ENCODE measurements at places on chromosomes 16 and 17.
A peak's percentile ranks its signal among the peaks of the same experiment; 100 is the strongest.

GRCh38 chr17:78510141-78511075 lies 66.8 kb downstream of the DNAH17 start:
- DNase-seq: no peak

DNA sequence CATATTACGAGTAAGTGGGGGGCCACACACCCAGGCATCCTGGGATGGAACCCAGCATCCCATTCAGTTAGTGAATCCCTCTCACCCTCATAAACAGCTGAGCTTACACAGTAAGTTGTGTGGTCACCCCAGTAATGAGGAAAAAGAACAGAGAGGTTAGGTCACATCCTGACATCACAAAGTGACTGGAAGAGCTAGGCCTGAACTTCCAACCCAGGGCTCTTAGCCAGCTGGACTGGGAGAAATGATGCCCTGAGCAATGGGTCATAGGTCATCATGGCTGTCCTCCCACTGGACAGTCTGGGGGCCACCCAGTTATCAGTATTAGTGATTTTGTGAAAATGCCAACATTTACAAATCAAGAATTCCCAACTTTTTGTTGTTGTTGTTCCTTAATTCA lies 205.3 kb downstream of the ZNF423 start:
- DNase-seq: no peak

DNA sequence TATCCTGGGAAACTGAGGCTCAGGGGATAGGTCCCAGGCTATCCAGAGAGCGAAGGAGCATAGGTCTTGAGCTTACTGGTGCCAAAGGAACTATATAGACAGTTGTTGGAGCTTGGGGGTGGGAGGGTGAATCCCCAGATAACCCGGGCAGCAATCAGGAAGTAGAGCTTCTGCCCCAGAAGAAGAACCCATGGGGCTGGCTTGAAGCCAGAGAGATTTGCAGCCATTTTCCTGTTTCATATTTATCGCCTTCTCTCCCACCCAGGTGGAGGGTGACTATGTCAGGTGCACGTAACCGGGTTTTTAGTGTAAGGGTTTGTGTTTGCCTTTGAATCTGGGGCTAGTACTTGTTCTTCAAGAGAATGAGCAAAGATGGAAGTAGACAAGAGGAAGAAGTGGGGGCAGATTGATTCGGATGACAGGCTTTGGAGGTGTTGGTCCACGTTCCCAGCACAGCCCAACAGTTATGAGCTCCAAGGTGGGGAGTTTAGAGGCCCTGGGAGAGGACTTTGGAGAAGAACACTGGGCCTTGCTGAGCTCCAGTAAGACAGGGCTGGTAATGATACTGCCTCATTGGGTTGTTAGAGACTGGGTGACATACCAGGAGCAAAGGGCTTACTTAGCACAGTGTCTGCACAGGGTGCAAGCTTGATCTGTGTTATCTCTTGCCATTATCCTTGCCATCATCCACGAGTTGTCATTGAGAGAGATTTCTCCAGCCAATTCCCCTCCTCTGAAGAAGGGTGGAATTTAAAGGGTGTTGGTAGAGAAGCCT lies 145.6 kb downstream of the CCDC182 start:
- DNase-seq: no peak

DNA sequence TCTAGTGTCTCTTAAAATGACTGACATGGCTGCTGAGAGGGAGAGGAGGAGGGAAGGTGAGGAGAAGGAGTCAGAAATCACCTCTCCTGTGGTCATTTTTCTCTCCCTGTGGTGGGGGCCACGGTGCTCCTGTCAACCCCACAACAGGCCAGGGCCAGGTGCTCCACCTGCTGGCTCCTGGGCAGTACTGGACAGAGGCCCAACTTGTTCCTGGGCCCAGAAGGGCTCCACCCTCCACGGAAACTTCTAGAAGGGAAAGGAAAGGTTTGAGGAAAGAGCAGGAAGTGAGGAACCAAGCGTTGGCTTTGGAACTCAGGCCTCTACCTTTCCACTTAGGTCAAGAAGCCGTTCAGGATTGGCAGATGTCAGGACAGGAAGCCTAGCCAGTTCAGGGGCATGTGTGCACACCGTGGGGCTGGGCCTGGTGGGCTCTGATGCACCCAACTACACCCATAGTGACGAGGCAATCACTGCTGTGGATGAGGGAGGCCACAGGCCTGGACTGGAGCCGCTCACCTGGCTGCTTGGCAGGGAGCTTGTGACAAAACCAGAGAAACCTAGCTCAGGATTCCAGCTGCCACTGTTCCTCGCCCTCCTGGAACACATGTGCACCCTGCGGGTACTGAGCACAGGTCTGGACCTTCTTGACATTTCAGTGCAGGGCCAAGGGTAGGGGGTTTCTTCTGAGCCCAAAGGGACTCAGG lies 36.1 kb downstream of the WNT3 start:
- no peak for DNase-seq

DNA sequence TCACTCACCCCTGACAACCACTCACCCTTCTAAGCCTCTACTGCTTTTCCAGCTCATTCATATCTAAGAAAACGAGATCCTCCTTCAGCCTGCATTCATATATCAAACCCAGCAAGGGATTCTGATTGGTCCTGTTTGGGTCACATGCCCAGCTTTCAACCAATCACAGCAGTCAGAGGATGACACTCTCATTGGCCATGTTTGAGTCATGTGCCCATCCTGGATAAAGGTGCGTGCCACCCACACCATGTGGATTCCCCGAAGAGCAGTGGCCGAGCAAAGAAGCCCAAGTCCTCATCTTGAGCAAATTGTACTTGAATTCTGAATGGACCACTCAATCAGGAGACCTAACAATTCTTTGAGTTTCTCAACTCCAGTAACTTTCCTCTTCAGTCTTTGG lies 45.0 kb downstream of the SCNN1G start:
- no peak for DNase-seq

DNA sequence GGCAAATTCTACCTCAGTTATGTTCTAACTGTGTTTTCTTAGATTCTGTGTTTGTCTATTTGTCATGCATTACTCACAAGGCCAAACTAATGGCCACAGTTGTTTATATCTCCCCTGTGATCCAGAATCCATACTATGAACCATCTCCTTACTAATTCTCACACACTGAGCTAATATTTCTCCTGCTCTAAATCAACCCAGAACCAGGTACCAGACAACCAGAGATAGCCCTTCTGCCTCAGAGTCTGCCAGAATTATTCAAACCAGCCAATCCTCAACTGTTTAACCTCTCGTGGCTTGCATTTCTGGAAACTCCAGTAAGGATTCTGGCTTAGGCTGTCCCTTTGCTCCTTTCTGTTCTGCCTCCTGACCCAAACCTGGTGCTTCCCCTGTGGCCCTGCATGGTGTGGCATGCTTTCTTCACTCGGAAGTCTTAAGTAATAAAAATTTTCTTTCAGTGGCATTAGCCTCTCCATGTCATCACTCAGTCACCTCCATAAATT lies 59.4 kb downstream of the EFCAB5 start:
- no peak for DNase-seq

DNA sequence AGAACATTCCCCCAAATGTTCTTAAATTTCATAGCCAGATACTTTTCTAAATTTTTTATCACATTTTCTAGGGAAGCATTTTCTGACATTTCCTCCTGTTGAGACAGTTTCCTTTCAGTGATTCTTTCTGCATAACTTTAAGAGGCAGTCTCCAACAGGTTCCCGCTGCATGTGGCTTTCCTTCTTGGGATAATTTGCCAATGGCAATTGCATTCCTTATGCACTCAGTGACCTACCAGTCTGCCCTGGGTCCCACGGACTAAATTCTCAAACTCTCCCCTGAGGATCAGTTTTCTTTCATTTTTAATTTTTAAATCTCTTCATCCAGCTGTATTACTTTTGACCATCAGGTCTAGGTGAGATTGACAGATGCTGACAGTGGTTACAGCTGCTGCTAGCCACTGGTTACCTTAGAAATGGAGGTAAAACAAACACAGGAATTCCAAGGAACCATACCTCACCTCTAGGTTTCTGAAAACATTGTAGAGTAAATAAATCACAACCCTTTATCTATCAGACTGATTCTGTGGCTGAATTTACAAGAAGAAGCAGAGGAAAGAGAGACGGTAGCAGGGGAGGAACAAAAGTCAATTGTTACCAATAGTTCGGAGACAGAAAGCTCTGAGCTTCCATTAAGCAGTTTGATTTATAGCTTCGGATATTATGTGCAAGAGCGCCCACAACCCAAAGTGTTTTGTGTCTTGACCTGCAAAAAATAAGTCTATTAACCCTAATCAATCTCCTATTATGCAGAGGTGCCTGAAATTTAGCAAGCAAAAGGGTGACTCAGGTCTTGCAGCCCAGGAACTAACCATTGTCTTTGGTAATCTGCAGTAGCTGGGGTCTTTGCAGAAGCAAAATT lies 216.0 kb downstream of the PMP22 start:
- no peak for DNase-seq

GRCh38 chr17:1398931-1399678 lies 917 bp downstream of the YWHAE start:
- no peak for DNase-seq

- no peak for DNase-seq
These were observed 10.9 kb upstream of the MYO15B start for GRCh38 chr17:75576661-75577060.

GRCh38 chr17:77320044-77320440 lies 179.3 kb downstream of the SEC14L1 start:
- DNase-seq: no peak

DNA sequence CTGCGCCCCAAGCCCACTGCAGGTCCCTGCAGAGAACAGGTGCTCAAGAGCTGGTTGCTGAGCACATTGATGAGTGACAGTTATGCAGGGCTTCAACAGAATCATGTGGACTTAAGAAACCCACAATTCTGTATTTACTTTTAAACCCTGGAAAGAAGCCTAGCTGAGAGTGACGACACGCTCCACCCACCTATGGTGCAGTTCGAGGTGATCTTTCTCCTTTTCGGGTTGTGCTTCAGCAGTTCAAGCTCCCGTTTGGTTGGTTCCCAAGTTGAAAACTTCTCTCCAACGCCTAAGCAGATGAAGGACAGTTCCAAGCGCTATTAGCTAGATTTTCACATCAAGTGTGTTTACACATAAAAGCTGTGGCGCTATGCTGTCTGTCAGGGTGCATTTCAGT lies 23.9 kb downstream of the USP22 start:
- DNase-seq: no peak

GRCh38 chr17:72512649-72513556 lies 392.1 kb downstream of the SOX9 start:
- DNase-seq: no peak

GRCh38 chr16:70476272-70477020 lies 22.1 kb downstream of the FCSK start:
- DNase-seq: no peak

GRCh38 chr17:79027274-79027924 lies 3.4 kb downstream of the C1QTNF1 start:
- DNase-seq: no peak

GRCh38 chr17:18218756-18219415 lies 6.5 kb upstream of the LLGL1 start:
- no peak for DNase-seq

GRCh38 chr17:55057184-55057583 lies 88.6 kb downstream of the STXBP4 start:
- DNase-seq: no peak

- DNase-seq: no peak
These were observed 7.0 kb upstream of the CDC42EP4 start for GRCh38 chr17:73318836-73319235.

DNA sequence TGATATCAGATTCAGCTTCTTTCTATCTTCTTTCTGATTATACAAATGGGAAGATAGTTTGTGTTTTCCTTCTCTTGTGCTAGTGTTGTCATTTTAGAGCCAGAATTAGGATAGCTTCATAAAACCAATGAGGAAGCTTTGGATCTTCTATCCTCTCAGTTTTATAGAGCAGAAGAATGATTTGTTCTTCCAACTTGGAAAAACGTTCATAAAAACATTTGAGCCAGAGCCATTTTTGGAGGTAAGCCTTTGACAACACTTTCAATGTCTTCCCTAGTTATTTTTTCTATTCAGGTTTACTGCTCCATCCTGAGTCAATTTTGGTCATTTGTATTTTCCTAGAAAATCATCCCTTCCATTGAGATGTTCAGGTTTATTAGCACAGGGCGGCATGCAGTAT lies 91.2 kb upstream of the MYOCD start:
- no peak for DNase-seq

GRCh38 chr17:73815474-73815873 lies 171.2 kb upstream of the SDK2 start:
- DNase-seq: no peak

- DNase-seq: no peak
These were observed 571 bp downstream of the TIMP2 start for GRCh38 chr17:78924481-78925151.

DNA sequence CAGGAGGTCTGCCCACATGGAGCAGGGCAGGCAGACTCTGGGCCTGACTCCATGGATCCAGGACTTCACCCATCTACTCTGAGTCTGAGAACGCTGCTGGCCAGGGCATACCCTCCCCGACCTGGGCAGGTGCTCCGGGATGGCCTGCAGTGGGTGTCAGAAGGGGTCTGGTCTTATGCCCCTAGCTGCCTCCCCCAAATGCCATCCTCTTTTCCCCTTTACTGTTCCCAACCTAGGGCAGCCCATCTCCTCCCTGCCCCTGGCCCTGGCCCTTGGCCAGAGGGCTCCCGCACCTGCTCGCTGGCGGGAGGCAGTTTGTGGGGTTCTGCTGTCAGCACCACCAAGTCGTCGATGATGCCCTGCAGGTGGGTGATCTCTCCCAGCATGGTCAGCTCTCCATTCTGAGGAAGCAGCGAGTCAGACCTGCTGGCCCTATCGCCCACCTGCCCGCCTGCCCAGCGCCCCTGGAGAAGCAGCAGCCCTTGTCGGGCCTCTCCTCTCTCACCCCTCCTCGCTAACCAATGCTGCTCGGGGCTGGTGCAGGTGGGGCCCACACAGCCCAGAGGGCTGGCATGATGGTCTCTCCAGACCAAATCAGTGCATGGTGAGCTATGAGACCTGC lies 8.2 kb downstream of the MTSS2 start:
- DNase-seq: no peak

GRCh38 chr17:73010414-73010813 lies 82.1 kb downstream of the SLC39A11 start:
- DNase-seq: no peak

DNA sequence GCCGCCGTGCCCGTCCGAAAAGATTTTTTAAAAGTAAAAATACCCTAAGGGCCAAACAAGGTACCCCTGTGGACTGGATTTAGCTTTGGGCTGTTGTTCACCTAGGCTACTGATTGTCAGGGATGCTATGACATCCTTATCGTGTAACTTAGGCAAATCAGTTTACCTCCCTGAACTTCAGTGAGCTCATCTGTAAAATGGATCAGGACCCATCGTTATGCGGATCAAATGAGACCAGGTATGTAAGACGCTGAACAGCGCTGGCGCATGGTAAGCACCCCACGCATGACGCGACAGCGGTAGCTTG lies 658 bp upstream of the ZNF771 start:
- DNase-seq: no peak

- peak; percentile 4 for DNase-seq
These were observed 6.4 kb upstream of the GGT6 start for GRCh38 chr17:4566785-4567184.

- no peak for DNase-seq
These were observed 1906.3 kb downstream of the TP53TG3F start for GRCh38 chr16:35365675-35366074.

- DNase-seq: no peak
These were observed 1.2 kb downstream of the GRB2 start for GRCh38 chr17:75404223-75404730.
